Dorsolateral prefrontal cortex (tissue), 122 donors: ENCODE measurements at places on chromosomes 7 and 10. TPM values are rescaled to one million over a fixed set of nuclear protein-coding genes. Genes with fewer than 3 reads are reported as not detected.
A peak's percentile ranks its signal among the peaks of the same experiment; 100 is the strongest.

- DNase-seq: no peak
Measured at GRCh38 chr10:58372607-58373441, 12.4 kb upstream of the TFAM start.

- DNase-seq: no peak
Measured at GRCh38 chr10:69484736-69485135, 33.5 kb downstream of the TSPAN15 start.

DNA sequence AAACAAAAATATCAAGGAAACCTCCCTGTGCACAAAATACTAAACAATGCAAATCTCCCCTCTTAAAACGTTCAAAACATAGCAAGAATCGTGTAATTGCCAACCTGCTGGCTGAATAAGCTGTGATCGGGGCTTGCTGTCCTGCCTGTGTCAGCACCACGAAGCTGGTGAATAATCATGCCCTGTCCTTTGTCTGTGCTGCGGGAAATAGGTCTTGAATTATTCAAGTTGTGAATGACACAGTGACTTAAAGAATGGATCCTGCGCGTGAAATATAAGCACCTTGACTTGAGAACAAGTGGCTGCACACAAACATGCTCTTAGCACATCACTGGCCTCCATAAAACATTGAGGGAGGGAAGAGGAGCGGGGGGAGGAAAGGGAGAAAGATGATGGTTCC lies 130.2 kb downstream of the OAT start:
- DNase-seq: no peak

- DNase-seq: peak; percentile 34
Measured at GRCh38 chr7:124765401-124766352, at the start of gene GPR37. Gene GPR37, minus strand, starts transcription at chr7:124765792. Its CDS starts 816 bp downstream, at chr7:124764976.

GRCh38 chr7:94183891-94184290 lies 179.7 kb upstream of the BET1 start:
- DNase-seq: no peak

- peak; percentile 35 for DNase-seq
Measured at GRCh38 chr10:46555713-46556514, 544 bp downstream of the GPRIN2 start.

DNA sequence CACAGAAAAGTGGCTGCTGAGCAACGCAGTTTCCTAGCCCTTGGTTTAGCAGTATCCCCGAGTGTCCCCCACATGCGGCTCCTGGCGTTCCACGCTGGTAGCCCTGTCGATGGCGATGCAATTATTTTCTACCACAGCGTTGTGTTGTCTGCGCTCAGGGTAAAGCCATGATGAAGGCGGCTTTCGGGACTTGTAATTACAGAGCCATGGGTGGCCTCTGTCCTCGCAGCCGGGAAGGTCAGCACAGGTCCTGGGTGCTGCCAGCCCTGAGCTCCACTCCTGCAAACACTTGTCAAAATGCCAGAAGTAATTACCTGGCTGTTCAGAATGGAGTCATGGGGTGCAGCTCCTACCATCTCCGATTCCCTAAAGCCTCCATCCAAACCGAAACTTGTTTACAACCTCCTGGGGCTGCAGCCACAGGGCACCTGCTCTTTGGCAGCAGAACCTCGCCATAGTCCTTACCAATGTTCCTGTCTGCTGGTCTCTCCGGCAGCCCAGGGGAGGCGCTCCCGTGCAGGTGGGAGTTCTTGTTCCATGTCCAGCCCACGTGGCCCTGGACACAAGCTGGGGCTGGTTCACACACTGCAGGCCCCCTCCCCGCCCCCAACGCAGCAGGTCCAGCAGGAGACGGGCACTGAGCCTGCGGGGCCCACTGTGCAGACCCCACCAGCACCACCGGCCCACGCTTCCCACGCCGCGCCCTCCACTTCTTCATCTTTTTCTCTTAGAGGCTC lies 512.6 kb downstream of the PTPRN2 start:
- no peak for DNase-seq

GRCh38 chr7:44724276-44724675 lies 24.4 kb upstream of the ZMIZ2 start:
- no peak for DNase-seq

GRCh38 chr10:76546411-76546810 lies 1091.2 kb downstream of the KCNMA1 start:
- DNase-seq: no peak

- DNase-seq: no peak
Measured at GRCh38 chr7:105885387-105886111, 9.2 kb upstream of the ATXN7L1 start.

DNA sequence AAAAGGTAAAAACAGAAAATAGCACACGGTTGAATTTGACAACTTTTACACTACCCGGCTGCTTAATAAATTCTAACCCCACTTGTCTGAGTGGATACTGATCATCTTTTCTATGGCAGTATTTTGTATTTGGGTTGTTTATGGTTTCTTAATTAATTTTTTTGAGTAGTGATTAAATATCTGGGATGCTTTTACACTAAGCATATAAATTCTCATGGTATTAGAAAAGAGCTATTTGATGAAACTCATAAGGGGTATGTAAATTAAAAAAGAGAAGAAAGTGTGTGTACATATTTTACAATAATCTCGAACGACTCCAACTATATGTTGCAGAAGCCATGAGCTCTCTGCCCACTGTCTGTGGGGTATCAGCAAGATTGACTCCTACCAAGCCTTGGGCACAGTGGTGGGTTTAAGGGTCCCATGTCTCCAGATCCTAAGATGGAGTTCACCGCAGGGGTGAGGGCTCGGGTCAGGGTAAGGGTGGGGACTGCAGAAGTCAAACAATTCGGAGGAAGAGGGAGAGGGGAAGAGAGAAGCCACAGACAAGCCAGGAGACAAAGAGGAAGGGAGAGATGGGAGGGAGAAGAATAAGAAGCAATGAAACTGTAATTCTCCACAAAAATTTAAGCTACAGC lies 7.6 kb upstream of the HOXA13 start:
- DNase-seq: no peak

GRCh38 chr7:30528779-30529178 lies 24.1 kb upstream of the GGCT start:
- DNase-seq: no peak

DNA sequence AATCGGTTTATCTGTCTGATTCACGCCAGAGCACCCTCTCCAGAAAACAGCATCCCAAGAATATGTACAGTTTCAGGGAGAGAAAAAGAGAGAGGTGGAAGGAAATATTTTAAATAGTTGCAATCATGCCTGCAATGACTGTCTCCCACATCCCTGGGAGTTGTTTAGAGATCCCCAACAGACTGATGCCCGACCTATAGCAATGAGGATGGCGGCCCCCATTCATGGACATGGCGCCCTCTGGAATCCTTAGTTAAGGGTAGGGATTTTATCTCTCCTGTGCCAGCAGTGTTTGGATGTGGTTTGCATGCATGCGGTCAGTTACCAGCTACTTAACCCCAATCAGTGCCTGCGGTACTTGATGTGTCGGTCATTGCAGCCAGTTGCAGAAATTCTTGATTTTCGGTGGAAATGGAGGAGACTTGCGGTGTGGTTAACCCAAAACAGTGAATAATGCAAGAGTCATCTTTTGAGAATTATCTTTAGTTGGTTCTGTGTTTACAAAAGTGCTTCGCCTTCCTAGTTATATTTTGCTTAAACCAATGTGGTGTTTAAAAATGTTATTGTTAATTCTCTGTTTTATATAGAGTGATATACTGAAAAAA lies 186.0 kb upstream of the TCF7L2 start:
- DNase-seq: no peak

GRCh38 chr7:94022550-94022949 lies 18.4 kb upstream of the BET1 start:
- no peak for DNase-seq

- DNase-seq: no peak
Measured at GRCh38 chr7:71339924-71340323, 208.0 kb downstream of the GALNT17 start.

GRCh38 chr10:126843299-126843934 lies 61.8 kb upstream of the DOCK1 start:
- DNase-seq: no peak

DNA sequence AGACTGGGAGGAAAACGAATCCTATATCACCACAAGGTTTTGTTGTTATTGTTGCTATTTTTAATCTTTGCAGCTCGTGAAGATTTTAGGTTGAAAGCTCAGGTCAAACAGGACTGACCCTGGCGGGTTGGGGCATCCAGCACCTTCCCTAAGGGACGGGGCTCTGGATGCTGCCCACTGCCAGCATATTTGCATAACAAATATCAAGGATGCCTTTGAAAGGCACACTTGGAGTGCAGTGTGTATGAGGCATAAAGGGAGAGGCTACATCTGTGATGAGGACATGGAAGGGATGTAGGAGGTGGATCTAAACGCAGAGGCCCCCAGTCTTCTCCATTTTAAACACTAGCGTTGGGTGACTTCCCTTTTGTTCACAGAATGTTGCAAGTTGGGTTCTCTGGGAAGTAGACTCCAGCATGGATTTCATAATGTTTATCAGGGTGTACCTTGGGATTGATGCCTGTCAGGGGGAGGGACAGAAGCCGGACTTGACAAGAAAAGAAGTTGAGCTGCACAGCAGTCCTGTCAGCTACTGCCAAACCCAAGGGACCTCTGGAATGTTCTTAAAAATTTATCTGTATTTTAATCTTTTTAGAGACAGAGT lies 181.1 kb upstream of the IMMP2L start:
- no peak for DNase-seq

GRCh38 chr7:6172910-6173295 lies 99.5 kb downstream of the CYTH3 start:
- DNase-seq: no peak

DNA sequence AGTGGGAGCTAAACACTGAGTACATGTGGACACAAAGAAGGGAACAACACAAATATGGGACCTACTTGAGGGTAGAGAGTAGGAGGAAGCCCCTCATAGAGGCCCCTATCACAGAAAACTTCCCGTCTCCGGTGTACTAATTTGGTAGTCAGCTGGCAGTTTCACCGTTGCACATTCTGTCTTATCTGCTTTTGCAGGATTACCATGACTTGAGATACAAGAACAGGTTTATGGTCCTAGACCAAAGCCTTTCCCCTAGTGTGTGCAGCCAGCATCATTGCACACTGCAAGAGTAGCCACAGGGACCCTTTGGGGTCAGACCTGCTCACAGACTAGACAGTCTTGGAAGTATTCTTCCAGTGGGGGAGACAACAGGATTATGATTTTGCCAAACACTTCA lies 5.9 kb upstream of the IFIT1B start:
- DNase-seq: no peak

DNA sequence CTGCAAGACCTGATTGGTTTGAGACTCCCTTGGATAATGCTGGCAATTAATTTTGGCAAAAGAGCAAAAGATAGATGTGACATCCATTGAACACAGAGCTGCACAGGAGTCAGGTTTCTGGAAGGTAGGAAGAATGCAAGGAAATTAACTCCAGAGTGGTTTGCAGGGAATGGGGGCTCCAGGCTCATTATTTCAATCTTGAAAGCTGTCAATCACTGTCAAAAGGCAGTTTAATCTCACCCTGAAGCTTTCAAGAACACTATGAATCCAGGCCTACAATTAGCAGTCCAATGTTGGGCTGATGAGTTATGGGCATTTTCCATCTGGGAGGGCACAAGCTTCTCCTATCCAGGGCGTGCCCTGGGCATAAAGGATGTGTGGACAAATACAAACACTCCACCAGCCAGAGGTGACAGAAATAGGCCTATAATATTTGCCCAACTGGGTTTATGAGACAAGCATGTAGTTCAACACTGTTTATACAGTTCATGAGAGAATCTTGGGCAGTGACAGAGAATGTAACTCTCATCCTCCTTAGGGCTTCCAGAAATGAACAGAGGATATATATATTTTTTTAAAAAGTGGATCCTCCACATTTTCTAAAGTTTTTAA lies 80.5 kb downstream of the KCNMA1 start:
- no peak for DNase-seq

DNA sequence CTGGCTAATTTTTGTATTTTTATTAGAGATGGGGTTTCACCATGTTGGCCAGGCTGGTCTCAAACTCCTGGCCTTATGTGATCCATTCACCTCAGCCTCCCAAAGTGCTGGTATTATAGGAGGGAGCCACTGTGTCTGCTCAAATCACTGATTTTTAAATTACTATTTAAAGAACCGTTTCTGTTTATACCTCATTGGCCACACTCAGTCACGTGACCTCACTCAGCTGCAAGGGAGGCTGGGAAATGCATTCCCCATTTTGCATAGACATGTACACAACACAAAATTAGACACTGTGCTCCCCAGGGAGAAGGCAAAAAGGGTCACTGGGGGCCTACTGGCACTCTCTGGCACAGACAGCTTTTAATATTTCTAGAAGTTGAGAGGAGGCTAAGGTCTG lies 13.6 kb upstream of the CALU start:
- DNase-seq: no peak

DNA sequence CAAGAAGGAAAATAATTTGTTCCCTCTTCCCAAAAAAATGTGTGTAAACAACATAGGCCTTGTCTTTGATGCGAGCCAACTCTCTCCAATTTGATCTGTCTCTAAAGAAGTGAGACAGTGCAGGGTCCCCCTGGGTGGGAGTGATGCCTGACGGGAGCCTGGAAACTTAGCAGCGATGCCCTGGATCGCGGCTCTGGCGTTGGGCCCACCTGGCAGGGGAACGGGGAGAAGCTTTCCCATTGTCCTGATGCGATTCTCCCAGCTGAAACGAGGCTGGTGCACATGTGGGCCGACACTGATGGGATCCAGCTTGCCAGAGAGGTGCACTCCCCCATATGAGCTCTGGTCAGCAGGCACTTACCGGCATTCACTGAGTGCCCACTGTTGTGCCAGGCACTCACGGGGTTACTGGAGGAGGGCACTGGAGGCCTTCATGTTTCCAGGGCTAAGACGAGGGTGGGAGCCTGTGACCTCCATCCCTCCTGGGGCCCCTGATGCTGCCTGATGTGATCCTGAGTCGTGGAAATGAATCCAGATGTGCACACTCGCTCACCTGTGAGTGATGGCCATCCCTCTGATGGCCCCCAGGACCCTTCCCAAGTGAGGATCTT lies 132.8 kb downstream of the PTPN20 start:
- DNase-seq: no peak

DNA sequence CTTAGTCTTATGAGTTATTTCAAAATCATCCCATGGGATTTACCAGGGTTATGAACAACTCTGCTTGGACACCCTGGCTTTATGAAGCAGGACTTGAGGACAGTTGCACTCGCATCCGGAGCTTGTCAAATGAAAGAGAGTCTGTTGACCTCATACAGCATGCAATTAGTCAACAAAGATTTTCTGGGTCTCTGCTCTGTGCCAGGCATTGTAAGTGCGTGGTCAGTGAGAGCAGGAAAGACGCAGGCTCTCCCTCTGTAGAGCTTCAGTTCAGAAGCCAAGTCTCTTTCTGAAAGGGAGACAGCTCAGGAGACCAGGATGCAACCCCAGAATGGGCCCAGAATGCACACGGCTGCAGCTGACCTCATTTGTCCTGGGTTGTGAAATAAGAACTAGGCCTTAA lies 45.5 kb upstream of the DMBT1 start:
- no peak for DNase-seq

DNA sequence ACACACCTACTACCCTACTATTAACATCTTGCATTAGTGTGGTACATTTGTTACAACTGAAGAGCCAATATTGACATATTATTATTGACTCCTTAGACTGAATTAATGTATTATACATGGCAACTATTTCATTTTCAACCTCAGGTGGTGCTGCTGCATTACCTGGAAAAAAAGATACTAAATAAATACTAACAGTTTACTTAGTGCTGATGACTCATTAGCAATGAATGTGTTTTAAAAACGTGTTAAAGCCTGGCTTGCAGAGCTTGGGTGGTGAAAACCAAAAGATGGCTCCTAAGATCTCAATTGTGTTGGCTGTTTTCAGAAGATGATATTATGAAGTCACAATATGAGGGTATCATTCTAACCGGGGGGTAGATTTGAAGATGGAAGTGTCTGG lies 34.8 kb downstream of the CFAP43 start:
- DNase-seq: no peak

FLNC gene
- total RNA-seq: 14.9 TPM

PNLIPRP2 gene
- not detected for total RNA-seq

ADGRA1 gene
- total RNA-seq: 31.7 TPM

LIPN gene
- total RNA-seq: not detected

SPDYE3 gene
- total RNA-seq: not detected
